ENCODE measurements at places on chromosomes 4 and X.

GRCh38 chrX:72545990-72546389 lies 26.7 kb downstream of the HDAC8 start:
- no peak for DNase-seq

- no peak for DNase-seq
Observed at GRCh38 chr4:123976285-123976684, 579.7 kb downstream of the SPRY1 start.

GRCh38 chrX:55014897-55015299 lies 14.7 kb downstream of the APEX2 start:
- DNase-seq: no peak

DNA sequence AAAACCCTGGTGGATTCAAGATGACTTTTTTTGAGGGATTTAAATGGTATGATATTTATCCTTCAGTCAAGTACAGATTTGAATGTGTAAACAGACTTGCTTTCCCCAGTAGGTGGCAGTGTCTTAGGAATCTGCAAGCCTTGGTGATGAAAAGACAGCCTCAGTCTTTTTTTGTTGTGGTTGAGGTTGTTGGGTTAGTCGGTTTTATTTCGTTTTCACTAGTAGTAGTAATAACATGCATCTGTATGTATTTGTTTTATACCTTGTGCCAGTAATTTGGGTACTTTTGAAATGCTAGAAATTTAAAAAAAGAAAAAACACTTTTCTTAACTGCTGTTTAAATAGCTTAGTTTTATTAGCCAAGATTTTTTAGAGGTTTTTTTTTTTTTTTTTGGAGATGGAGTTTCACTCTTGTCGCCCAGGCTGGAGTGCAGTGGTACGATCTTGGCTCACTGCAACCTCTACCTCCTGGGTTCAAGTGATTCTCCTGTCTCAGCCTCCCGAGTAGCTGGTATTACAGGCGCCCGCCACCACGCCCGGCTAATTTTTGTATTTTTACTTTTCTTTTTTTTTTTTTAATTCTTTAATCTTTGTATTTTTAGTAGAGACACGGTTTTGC lies 39.2 kb downstream of the COPS4 start:
- DNase-seq: no peak

DNA sequence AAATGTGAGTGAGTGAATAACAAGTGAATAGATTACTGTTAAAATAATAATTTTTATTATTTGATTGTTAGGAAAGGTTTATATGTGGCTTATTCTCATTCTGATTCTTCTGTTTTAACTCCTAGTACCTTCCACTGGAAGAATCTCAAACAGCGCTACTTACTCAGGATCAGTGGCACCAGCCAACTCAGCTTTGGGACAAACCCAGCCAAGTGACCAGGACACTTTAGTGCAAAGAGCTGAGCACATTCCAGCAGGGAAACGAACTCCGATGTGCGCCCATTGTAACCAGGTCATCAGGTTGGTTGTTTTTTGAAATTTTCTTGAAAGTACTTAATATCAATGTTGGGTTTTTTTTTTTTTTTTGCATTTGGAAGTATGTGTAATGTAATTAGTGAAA lies 117.6 kb upstream of the BMPR1B start:
- no peak for DNase-seq

DNA sequence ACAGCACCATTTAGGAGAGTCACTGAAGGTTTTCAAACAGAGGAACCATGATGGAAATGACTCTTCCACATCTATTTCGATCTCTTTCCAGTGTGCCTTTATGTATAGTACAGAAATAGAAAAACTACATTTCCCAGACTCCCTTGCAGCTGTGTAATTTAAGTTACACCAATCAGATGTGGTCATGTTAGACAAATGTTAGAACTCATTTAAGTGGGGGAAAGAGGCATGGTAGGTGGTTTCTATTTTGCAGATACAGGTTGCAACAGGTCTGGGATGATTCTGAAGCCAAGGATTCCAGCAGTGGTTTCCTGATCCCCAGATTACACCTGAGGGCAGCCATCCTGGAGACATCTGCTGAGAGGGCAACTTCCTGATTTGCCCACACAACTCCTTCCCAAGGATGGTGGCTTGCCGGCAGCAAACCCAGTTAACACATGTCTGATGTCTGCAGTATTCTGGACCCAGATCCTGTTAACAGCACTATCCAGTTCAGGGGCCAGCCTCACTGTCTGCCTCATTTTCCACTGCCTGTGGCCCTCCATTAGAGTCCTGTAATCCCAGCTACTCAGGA lies 38.7 kb upstream of the PDK3 start:
- no peak for DNase-seq

DNA sequence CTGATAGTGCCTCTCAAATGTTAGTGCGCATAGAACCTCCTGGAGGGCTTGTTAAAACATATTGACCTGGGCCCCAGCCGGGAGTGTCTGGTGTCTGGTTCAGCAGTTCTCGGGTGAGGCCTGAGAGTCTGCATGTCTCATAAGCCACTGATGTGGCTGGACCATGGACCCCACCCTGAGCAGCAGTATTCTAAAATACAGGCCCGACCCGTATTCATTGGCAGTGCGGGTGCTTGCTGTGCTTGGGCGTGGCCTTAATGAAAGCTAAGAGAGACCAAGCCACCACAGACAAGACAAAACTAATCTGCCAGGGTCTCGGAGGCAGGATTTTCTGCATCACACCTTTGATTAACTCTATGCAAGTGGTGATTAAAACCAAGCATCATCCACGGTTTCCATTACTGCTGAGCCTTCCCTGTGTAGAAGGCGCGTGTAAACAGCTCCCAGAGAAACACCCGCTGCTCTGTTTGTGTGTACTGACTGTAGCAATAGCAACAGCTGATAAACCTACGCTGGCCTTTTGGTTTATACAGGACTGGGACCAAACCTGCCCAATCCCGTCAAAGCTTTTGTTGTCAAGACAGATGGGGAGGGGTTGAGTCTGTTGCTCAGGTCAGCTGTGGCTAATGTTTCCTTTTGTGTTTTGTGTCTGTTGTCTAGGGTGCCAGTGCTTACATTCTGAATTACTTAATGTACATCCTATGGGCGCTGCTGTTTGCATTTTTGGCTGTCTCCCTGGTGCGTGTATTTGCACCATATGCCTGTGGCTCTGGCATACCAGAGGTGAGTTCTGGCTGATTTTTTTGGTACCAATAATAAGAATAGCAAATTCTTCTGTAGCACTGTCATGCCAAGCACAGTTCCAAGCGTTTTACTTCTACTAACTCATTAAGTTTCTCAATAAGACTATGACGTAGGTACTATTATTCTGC lies 40.8 kb downstream of the CLCN4 start:
- no peak for DNase-seq

DNA sequence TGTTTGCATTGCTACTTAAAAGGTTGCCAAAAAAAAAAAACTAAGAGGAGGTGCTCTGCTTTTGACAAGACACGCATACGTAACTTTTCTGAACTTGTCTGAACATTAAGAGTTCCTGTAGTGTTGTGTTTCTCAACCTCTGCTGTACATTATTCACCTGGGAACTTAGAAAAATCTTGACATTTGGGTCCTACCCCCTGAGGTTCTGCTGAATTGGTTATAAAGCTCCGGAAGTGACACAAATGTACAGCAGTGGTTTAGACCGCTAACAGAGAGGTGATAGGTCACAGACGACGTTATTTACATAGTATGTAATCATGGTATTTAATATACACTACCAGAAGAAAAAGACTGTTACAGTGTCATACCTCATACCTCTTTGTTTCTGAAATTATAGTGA lies 61.1 kb downstream of the CPEB2 start:
- DNase-seq: no peak

DNA sequence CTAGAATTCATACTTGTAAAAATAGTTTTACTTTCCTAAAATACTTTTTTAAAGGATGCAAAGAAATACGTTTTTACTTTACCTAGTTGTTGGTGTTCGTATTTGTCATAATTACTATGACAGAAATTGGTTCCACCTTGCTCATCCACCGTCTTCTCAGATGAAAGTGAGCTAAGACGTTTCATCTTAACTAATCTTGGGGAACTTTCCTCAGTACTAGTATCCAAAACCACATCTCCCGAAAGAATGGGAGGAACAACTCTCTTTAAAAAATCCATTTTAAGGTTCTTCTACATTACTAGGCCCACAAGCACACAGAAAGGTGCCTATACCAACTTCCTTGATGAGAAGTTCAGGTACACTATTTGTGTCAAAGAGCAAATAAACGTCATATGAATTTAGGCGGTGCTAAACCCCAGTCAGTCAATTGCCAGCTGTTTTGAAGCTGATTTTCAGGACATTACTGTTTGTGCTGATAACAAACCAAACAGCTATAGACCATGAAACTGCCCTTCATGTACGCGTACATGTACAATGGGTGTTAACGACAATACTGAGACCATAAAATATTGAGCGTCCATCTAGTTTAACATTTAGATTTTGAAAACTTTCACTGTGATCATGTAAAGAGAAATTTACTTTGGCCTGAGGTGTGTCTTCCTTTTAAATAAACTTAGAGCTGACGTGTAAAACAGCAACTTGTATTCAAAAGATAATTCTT lies 99.1 kb downstream of the FRYL start:
- no peak for DNase-seq

DNA sequence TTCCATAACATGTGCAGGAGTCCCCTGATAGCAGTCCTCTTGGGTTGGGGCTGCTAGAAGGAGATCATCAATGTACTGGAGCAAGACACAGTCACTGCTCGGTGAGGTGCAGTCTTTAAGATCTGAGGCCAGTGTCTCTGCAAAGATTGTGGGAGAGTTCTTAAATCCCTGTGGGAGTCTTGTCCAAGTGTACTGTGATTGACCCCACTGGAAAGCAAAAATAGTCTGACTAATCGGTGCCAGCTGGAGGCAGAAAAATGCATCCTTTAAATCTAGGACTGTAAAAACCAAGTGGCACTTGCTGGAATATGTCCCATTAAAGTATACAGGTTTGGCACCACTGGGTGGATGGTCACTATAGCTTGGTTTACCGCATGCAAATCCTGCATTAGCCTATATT lies 31.1 kb downstream of the SULT1E1 start:
- DNase-seq: no peak

GRCh38 chr4:125484912-125485311 lies 170.2 kb downstream of the FAT4 start:
- no peak for DNase-seq

DNA sequence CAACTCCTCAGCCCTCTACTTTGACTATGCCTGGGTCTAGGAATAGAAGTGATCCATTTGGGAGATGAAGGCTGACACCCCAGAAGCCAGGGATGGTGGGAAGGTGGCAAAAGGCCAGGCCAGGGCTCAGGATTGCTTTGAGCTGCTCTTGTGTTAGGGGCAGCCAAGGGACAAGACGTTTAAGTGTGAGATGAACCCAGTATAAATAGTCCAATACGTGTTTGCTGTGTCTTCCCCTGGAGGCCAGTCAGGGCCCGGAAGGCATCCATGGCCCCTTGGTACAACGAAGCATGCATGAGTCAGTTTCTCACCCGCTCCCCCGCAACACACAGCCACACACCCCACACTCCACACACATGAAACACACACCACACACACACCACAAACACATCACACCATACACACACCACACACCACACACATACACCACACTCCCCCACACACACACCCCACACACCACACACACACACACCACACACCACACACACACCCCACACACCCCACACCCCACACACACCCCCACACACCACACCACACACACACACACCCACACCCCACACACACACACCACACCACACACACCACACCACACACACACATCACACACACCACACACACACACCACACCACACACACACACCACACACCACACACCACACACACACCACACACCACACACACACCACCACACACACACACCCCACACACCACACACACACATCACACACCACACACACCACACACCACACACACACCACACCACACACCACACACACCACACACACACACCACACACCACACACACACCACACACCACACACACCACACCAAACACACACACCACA lies 5.1 kb downstream of the STARD8 start:
- no peak for DNase-seq

- no peak for DNase-seq
Observed at GRCh38 chr4:176762661-176763308, 29.9 kb downstream of the VEGFC start.

DNA sequence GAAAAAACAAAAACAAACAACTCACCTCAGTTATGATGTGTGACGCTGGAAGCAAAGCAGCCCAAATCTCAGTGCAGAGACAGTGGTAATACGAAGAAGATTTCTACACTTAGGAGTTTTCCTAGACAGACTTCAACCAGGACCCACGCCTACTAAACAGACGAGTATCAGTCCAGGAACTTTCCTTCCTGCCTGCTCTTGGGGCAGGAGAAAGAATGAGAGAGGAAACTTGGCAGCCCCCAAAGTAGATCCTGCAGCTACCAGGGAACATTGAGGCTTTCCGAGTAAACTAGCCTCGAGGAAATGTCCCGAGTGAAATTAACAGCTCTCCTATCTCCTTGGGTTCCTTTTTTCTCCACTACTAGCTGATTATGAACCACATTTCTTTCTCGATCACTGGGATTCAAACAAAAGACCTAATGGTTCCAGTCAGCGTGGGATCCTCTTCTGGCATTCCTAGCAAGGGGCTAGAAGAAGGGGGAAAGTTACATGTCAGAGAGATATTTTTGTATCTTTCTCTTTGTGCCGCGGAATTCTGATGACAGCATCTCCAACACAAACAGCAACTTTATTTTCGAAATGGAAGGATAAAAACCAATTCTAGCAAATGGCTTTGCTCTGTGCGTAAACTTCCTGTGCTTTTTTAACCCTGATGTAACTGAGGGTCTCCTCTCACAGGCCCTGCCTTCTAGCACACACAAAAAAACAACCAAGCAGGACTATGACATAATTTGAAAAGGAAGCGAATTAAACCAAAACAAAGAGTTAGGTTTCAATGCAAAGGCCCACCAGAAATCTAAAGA lies 53.2 kb downstream of the PPM1K start:
- DNase-seq: no peak

GRCh38 chr4:1330761-1331590 lies 16.0 kb upstream of the UVSSA start:
- no peak for DNase-seq

GRCh38 chr4:98092833-98093439 lies 50.3 kb downstream of the STPG2 start:
- no peak for DNase-seq

DNA sequence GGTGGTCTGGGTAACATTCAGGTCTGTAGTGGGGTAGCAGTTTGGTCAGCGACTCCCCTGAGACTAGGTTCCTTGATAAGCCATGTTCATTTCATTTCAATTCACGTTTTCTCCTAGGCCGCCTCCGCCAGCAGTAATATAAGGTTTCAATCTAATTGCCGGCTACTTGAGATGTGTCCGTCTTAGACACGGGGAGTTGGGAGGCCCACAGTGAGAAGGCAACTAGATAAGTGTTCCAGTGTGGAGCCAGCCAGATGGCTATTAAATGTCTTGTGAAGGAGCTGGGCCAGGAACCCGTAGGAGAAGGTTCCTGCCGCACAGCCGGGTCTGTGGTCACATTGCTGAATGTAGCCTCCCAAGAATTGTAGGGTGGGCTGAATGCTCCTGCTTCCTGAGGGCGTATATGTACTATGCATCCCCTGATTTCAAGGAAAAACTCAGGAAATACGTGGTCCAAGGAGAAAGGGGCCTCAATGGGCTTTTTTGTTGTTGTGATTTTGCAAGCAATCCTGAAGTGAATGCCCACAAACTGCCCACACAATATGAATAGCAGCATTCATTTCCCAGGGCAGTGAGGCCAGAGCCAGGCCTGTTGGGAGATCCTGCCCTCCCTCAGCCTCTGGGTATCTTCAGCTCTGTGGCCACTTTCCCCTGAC lies 220.6 kb upstream of the RPL34 start:
- DNase-seq: no peak
